ENCODE measurements at places on chromosomes 12 and 14.

- no peak for DNase-seq
Observed at GRCh38 chr12:84913129-84913515, 523 bp upstream of the SLC6A15 start.

- DNase-seq: no peak
Observed at GRCh38 chr14:105067140-105067968, 2.1 kb upstream of the GPR132 start.

DNA sequence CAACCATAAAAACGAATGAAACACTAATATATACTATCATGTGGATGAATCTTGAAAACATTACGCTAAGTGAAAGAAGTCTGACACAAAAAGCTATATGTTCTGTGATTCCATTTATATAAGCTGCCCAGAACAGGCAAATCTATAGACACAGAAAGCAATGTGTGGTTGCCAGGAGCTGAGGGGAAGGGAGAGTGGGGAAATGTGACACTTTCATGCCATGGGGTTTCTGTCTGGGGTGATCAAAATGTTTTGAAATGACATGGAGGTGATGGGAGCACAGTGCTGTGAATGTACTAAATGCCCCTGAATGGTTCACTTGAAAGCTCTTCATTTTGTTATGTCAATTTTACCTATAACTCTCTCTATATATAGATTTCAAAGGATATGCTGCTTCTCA is 30.1 kb downstream of the ATG14 start:
- DNase-seq: no peak

- no peak for DNase-seq
Observed at GRCh38 chr14:102408724-102409123, 46.0 kb downstream of the TECPR2 start.

- no peak for DNase-seq
Observed at GRCh38 chr12:121538699-121539061, 42.1 kb downstream of the KDM2B start.

GRCh38 chr12:123260081-123260480 is 11.6 kb downstream of the CDK2AP1 start:
- no peak for DNase-seq

DNA sequence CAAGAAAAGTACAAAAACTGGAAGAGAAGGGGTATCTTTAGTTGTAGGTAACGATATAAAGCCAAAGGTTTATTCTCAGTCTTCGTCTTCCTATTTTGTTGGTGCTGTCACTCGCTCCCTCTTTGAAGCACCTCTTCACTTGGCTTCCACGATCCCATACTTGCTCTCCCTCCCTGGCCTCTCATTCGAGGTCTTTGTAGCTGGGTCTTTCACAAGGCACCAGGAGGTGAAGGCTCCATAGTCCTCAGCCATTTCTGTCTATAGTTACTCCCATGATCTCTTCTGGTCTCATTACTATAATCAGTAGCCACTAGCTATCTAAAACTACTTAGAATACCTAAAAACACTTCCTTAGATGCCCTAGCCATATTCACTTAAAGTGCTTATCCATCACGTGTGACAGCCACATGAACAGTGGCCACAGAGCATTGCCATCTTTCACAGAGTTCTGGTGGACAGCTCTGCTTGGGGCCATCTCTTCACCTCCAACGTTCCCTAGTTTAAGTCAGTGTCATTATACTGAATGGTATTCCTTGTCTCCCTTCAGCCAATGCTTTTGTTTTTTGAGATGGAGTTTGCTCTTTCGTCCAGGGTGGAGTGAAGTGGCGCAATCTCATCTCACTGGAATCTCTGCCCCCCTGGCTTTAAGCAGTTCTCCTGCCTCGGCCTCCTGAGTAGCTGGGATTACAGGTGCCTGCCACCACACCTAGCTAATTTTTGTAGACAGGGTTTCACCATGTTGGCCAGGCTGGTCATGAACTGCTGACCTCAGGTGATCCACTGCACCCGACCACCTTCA is 57.1 kb downstream of the ATP2A2 start:
- no peak for DNase-seq

- no peak for DNase-seq
Observed at GRCh38 chr12:14995583-14996425, 23.0 kb downstream of the PDE6H start.

DNA sequence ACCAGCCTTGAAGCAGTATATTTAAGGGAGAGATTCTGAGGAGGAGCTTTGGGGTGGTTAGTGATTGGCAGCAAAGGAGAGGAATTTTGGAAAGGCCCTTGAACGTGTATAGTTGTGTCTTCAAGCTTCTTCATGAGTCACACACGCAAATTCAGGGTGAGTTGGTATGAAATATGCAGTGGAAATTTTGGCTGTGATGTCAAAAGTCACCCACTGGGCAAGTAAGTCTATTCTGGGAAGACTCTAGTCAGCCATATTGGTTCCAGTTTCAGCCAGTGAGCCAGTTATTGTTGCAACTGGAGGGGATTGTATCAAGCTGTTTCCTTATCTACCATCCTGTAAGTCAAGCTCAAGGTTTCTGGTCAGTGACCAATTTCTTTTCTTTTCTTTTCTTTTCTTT is 32.0 kb upstream of the VASH1 start:
- DNase-seq: no peak

DNA sequence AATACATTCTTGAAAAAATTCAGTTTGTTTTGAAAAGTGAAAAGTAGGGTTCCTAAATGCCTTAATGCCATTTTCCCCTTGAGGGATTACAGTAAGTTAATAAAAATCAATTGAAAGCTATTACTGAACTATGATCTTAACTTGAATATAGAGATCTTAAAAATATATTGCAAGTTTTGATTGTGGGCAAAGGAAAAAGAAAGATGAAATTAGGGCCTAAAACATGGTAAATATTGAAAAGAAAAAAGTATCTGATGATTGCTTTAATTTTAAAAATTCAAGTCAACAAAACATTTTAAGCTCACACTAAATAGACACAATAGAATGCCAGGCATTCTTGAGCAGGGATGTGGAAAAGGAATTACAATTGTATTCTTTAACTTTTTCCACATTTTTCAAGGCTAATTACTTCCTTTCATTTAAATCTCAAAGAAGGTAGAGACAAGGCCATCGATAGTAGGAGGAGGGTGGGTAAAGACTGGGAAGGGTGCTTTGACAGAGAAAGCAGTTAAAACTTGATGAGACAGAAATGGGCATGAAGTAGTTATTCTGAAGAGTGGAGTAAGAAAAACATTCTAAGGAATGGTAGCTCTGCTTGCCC is 294.4 kb downstream of the NELL2 start:
- DNase-seq: no peak

- DNase-seq: no peak
Observed at GRCh38 chr14:57822081-57822480, 43.8 kb downstream of the SLC35F4 start.

GRCh38 chr14:64303471-64303917 is 9.3 kb upstream of the ESR2 start:
- DNase-seq: no peak

- DNase-seq: no peak
Observed at GRCh38 chr12:4997939-4998338, 45.7 kb upstream of the KCNA5 start.

- no peak for DNase-seq
Observed at GRCh38 chr12:51070004-51070403, 13.4 kb downstream of the CSRNP2 start.

DNA sequence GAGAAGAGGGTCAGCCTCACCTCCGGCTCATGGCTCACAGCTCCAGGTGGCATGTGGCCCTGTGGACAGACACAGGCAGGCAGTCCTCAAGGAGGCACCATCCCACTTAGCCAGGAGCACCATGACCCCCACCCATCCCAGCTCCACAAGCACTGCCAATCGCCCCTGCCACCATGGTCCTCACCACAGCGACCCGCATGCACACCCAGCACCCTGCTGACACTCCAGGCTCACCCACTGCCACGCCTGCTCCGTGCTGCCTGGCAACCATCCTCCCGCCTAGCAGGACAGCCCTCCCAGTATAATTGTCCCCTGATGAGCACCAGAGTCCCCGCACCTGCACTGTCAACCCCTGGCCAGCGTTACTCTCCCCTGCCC is 50.9 kb downstream of the TRPV4 start:
- no peak for DNase-seq

DNA sequence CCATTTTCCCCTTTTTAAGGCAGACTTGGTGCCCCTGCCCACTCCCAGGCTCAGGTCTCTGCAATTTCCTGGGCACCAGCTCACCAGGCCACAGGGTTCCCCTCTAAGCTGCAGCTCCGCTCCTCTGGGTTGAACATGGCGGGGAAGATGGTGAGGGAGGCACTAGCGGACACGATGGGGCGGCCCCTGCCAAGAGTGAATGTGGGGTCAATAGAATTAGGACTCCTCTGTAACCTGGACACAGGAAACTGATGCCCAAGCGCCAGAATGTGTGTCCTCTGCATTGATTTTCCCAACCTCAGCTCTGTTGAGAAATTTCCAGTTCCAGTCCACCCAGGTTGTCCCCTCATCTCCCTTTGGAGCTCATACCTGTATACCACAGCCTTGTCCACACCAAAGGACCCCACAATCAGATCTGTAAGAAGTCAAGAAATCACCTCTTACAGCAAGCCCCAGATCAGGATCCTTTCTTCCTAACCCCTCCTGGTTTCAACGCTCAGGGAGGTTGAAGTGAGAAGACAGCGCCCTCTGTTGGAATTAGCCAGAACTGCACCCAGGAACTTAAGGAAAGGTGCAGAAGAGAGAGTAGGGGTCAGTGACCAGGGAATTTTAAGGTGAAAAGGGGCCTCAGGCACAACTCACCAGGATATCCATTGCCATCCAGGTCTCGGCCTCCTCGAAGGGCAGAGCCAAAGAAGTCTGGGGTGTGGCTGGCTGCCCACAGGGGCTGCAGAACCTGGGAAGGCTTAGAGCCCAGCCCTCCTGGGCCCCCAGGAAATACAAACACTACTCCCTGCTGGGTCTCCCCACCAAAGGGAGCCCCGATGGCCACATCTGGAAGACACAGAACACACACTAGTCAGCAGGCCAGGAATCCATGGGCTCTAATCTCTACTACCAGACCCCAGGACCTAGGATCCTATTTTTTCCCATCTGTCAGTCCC is 14.7 kb downstream of the ITGA5 start:
- DNase-seq: no peak

- no peak for DNase-seq
Observed at GRCh38 chr12:94663702-94664101, 13.3 kb upstream of the TMCC3 start.

GRCh38 chr14:54901380-54902142 is 1.1 kb downstream of the GCH1 start:
- DNase-seq: no peak

GRCh38 chr14:32226056-32226455 is 23.0 kb upstream of the RNU6-8 start:
- DNase-seq: no peak

GRCh38 chr12:45987340-45987727 is 3.0 kb downstream of the SCAF11 start:
- DNase-seq: no peak

DNA sequence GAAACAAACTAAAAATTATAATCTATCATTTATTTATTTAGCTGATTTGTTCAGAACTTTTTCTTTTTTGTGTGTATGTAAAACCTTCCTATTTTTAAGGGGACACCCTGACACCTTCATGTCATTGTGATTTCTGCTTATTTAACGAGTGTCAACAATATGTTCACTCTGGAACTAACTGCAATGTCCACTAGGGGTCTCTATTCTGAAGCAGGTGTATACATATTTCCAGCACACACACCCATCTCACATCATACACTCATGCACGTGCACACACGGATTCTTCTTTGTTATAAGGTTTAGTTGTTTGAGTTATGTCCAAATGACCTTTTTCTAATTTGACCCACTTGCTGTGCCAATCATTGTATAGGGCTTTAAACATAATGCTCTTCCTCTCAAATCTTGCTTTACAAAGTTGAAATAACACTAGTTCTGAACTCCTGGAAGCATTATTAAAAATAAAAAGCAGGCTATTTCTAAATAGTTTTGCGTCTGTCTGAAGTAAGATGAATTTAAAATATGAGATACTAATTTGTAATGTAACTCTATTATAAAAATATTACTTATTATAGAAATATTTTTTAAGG is 15.5 kb downstream of the E2F7 start:
- no peak for DNase-seq

DNA sequence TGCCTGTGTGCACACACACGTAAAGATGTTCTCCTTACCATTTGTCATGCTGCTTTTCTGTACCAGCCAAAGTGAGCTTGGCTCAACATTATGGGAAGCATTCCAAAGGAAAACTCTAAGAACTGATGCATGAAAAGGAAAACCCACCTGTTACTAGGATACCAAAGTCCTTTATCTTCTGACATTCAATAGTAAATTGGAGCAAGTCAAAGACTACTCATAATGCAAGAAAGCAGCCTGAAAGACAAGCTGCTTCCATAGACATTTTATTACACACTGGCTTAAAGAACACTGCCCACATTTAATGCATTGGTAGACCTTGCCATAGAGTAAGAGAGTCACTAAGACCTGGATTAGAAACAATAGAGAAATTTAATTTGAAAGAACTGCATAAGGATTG is 159.0 kb downstream of the LRIG3 start:
- no peak for DNase-seq

GRCh38 chr12:57803319-57803893 is 15.1 kb downstream of the AVIL start:
- no peak for DNase-seq

DNA sequence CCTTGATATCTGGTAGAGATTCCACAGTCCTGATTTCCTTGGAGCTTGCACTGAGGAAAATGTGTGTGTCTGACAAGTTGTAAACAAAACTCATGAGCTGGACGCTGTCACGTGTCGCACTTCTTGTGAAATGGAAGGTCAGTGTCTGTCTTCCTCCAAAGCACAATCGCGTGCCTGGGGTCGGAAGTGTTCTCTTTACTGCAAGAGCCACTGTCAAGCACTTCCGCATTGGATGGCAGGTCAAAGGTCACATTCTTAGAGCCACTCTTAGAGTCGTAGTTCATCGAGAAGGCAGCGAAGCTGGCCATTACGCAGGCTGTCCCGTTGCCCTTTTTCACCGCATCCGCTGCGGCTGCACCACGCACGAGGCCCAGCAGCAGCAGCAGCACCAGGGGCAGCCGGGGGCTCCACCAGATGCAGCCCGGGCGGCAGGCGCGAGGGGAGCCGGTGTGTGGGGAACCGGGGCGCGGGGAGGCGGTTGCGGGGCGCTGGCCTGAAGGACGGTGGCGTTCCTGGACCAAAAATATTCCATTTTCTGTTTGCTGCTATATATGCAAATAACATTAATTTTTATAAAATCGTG is 45.0 kb downstream of the LRTM2 start:
- peak; percentile 3 for DNase-seq

GRCh38 chr12:8226355-8226754 is 1.1 kb downstream of the FAM90A1 start:
- no peak for DNase-seq

DNA sequence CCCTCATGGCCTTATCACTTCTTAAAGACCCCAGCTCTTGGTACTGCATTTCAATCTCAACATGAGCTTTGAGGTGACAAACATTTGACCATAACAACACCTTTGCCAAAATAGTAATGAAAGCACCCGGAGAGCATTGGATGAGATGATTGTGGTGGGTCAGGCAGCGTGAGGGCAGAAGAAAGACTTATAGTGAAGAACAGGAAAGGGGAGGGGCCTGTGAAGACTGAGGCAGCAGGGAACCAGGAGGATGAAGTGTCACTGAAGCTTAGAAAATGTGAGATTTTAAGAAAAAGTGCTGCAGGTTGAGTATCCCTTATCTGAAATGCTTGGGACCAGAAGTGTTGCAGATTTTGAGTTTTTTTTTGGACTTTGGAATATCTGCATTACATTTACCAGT is 86.3 kb downstream of the EMP1 start:
- no peak for DNase-seq
